ENCODE measurements at places on chromosomes 5 and 9. TPM values are rescaled to one million over a fixed set of nuclear protein-coding genes. Genes with fewer than 3 reads are reported as not detected.
A peak's percentile ranks its signal among the peaks of the same experiment; 100 is the strongest.

- H3K27me3 ChIP-seq: no peaks in the 10 kb centered on the region
- no peaks in the 10 kb centered on the region for H3K36me3 ChIP-seq
- no peak overlapping the region for H3K27ac ChIP-seq
- no peak overlapping the region for H3K4me3 ChIP-seq
- no peak for DNase-seq
These were observed 355.3 kb downstream of the MSX2 start for GRCh38 chr5:175079707-175080106.

DNA sequence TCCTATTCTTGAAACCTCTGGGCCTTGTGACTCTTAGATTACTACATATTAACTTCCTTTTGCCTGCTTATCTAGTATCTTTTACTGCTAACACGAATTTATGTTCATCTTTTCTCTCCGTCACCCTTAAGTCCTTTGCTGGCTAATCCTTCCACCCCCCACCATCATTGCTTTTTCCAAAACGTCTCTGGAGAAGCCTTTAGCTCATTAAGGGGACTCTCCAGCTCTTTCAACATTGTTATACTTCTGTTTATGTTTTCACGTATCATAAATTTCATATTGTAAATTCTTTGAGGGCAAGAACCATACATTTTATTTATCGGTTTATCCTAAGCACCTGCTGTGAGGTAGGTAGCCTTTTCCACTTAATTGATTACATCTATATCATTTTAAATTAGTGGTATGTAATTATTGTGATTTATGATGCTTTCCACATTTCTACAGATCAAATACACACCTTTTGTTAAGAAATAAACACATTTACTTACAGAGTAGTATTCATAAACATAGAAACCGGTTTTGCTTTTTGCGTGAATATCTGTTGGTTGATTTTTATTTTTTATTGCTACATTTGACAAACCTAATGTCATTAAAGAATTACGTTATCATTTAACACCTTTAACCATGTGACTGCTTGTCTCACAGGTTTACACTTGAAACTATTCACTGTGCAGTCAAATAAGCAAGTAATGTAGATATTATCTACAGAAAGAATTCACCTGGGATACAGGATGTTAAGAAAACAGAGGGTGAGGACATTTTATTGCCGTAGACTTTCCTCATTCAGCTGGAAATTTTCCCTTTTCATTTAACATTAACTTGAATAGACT, 15.4 kb upstream of the SNX2 start:
- H3K4me1 ChIP-seq: peaks cover 3% of the 10 kb centered on the region
- H3K36me3 ChIP-seq: no peaks in the 10 kb centered on the region
- no peaks in the 10 kb centered on the region for H3K27me3 ChIP-seq
- H3K27ac ChIP-seq: no peak overlapping the region

GRCh38 chr5:84628918-84629317, 244.2 kb upstream of the EDIL3 start:
- H3K27me3 ChIP-seq: no peaks in the 10 kb centered on the region
- no peak overlapping the region for H3K4me3 ChIP-seq
- DNase-seq: no peak
- H3K27ac ChIP-seq: no peak overlapping the region
- H3K36me3 ChIP-seq: no peaks in the 10 kb centered on the region

DNA sequence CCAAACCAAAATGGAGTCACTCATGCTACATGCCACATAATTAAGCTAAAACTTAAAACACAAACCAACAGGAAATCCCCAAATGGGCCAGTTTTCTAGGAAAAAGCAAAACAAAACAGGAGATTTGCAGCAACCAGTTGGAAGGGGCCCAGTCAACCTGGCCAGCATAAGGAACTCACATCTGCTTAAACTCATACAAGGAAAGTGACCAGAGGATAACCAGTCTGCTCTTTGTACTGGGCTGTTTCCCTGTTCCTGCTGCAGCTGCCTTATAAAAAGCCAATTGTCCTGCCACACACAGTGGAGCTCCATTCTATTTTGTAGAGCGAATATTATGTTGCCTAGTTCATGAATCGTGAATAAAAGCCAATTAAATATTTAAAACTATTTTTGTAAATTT, 29.5 kb upstream of the PTPDC1 start:
- no peak for DNase-seq
- H3K4me3 ChIP-seq: no peak overlapping the region
- H3K36me3 ChIP-seq: no peaks in the 10 kb centered on the region
- H3K4me1 ChIP-seq: no peaks in the 10 kb centered on the region

- H3K4me1 ChIP-seq: peaks cover 6% of the 10 kb centered on the region
- no peak for DNase-seq
These were observed 172.0 kb downstream of the NNT start for GRCh38 chr5:43774881-43775399.

DNA sequence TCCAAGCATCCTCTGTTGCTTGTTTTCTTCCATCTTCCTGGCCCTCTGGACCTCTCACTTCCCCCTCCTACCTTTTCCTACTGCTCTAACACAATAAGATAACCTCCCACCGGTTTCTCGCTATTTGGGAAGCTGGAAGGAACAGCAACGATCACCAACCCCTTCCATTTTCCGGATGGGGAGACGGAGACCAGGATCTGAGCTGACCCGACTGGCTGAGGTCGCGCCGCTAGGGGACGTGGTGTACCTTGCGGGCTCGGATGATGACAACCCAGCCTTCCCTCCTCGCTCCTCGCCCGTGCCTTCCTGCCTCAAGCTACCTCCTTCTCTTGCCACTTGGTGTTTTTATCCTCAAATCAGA, 1.9 kb downstream of the LPAR1 start:
- no peak for DNase-seq
- H3K27me3 ChIP-seq: peaks cover 3% of the 10 kb centered on the region
- no peaks in the 10 kb centered on the region for H3K36me3 ChIP-seq
- H3K4me3 ChIP-seq: peak overlapping the region; percentile 66
- H3K4me1 ChIP-seq: peaks cover 1% of the 10 kb centered on the region

Gene OR1Q1
- not detected for total RNA-seq

Gene SLC23A1
- total RNA-seq: not detected

Gene MYO10
- total RNA-seq: 107 TPM

Gene PSD2
- total RNA-seq: 0.13 TPM
